Gastroesophageal sphincter (tissue), 4 donors: ENCODE measurements at places on chromosomes 7 and 10.

DNA sequence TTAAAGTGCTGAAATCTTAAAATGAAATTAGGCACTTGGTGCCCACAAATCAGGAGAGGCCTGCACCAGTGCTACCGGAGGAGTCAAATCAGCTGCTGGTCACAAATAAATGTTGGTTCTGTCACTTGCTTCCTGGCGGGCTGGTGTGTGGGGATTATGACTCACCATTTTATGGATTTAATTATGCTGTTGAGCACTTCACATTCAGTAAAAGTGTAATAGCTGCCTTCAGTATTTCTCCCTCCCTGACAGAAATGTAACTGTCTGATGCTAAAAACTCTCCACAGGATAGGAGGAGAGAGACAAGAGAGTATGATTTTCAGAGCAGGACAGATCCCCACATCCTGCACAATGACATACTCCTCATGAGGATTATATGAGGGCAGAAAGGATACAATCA, 186.0 kb downstream of the JAZF1 start:
- no peak for ATAC-seq

DNA sequence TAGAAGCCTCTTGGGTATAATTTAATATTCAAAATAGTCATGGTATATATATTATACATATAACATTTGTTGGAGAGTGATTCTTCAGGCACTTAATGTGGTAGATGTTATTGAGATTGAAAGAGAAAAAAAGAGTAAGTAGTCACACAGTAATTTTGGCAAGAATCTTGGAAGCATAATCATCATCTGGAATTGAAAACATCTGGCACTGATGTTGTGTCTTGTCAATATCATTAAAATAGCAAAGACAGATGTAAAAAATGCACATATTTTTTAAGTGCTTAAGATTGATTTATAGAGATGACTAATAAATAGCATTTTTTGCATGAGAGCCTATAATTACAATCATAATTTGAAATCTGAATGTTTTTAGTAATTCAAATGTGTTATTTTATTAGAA, 9.5 kb downstream of the SEMA3D start:
- no peak for ATAC-seq

DNA sequence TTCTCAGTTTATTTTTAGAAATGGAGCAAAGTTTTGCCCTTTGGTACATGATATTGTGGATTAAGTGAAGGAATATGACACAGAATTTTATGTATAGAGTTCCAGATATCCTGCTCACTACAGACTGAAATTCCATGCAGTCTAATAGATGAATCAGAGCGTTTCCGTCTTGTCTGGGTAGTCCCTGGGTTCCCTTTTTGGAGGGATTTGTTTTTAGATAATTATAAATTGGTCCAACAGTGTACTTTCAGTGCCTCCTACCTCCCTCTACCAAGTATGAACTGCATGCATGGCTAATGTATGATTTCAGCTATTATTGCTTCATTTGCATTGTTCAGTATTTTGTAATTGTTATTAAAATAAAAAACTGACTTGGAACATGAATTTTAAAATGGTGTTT, 74.4 kb downstream of the SEPTIN7 start:
- no peak for ATAC-seq

DNA sequence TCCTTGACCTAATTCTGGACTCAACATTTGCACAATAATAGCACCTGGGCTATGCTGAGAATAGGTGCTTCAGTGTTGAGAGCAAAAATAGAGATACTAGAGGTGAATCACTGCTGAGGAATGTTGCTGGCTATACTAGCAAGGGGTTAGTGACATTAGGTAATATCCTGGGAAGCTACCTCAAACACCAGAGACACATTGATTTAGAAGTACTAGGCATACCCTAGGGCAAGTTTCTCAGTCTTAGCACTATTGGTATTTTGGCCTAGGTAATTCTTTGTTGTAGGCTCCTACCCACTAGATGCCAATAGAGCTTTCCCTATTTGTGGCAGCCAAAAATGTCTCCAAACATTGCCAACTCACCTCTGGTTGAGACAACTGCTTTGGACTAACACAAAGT, 484.0 kb upstream of the MBL2 start:
- ATAC-seq = no peak

GRCh38 chr7:98133621-98134303, 27.1 kb downstream of the LMTK2 start:
- ATAC-seq = no peak

DNA sequence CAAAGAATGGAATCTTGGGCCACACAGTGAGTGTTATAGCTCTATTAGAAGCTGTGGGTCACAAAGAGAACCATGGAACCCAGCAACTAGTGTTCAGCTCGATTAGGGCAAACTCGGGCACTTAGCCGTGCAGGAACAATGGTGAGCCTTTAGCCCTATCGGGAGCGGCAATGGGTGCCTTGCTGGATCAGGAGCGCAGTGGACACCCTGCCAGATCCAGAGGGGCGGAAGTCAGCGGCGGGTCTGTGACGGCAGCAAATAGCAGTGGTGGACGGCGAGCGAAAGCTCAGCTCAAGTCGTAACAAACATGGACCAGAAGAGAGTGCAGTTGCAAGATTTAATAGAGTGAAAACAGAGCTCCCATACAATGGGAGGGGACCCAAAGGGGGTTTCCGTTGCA, 43.9 kb upstream of the NRG3 start:
- ATAC-seq = no peak

DNA sequence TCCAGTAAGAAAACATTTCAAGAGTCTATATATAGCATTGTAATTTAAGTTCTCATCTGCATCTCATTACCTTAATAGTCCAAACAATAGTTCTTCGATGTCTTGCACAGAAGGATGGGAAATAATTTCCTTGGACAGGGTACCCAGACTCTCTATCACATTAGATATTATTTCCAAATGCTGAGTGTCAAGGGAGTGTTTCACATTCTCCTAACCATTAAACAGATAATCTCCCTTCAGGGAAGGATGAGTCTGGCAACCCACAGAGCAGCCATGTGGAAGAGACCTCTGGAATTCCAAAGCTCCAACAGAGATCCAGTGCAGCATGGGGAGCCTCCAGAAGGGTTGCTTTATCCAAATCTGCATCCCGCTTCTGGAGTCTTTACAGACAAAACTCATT, 89.6 kb downstream of the FZD1 start:
- ATAC-seq = no peak

GRCh38 chr10:49613165-49613881, 514 bp upstream of the CHAT start:
- no peak for ATAC-seq

GRCh38 chr10:91978585-91978984, 55.0 kb downstream of the BTAF1 start:
- no peak for ATAC-seq

DNA sequence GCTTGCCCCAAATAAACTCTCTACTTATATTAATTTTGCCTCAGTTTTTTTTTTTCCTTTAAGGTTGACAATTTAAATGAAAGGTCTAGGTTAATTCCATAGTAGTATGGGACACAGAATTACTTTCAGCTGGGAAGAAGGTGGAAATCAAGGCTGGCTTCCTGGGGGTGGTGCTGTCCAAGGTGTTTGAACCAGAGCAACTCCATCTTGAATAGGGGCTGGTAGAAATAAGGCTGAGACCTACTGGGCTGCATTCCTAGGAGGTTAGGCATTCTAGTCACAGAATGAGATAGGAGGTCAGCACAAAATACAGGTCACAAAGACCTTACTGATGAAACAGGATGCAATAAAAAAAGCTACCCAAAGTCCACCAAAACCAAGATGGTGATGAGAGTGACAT, 1190.8 kb upstream of the AUTS2 start:
- no peak for ATAC-seq

- no peak for ATAC-seq
Observed at GRCh38 chr10:92200564-92200963, 90.3 kb downstream of the CPEB3 start.

GRCh38 chr7:77989981-77990566, 191.5 kb downstream of the PHTF2 start:
- ATAC-seq = no peak

DNA sequence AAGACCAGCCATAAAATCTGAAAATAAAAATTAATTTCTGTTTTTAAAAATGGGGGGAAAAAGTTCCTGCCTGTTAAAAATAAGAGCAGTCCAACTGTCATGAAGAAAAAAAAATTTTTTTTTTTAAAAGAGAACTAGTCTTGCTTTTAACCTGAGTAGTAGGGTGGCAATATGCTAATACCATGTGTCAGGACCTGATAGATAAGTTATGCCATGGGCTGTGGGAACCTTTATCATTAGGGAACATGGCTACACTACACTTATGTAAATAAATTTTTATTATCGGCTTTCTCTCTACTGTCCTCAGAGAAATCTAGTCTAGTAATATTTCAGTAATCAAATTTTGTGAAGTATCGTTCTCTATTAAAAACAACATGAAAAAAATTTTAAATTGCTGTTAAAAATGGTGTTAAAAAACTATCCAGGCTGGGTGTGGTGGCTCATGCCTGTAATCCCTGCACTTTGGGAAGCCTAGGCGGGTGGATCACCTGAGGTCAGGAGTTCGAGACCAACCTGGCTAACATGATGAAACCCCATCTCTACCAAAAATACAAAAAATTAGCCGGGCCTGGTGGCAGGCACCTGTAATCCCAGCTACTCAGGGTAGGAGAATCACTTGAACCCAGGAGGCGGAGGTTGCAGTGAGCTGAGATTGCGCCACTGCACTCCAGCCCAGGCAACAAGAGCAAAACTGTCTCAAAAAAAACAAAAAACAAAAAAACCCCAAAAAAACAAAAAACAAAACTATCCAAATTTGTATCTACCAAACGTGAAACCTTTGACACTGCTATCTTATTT, 20.7 kb downstream of the NT5C3A start:
- no peak for ATAC-seq

- no peak for ATAC-seq
Observed at GRCh38 chr10:63058236-63058635, 74.9 kb upstream of the NRBF2 start.

- ATAC-seq = no peak
Observed at GRCh38 chr7:137354961-137355360, 11.4 kb upstream of the PTN start.

- ATAC-seq = peak; percentile 48
Observed at GRCh38 chr10:29681676-29682448, 47.1 kb upstream of the SVIL start.

- peak; percentile 56 for ATAC-seq
Observed at GRCh38 chr10:91887272-91888076, 21.8 kb downstream of the FGFBP3 start.

DNA sequence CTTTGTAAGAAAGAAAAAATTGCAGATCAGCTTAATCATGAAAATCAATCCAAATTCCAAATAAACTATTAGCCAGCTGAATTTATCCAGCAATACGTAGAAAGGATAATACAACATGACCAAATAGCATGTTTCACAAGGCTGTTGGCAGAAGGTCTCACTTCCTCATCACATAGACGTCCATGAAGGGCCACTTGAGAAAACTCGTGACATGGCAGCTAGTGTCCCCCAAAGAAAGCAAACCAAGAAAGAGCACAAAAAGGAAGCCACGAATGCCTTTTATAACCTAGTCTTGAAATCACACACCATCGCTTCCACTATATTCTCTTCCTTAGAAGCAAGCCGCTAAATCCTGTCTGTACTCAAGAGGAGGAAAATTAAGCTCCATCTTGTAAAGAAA, 105.6 kb upstream of the NRBF2 start:
- no peak for ATAC-seq

- peak; percentile 39 for ATAC-seq
Observed at GRCh38 chr7:6446838-6447580, 745 bp downstream of the DAGLB start.

DNA sequence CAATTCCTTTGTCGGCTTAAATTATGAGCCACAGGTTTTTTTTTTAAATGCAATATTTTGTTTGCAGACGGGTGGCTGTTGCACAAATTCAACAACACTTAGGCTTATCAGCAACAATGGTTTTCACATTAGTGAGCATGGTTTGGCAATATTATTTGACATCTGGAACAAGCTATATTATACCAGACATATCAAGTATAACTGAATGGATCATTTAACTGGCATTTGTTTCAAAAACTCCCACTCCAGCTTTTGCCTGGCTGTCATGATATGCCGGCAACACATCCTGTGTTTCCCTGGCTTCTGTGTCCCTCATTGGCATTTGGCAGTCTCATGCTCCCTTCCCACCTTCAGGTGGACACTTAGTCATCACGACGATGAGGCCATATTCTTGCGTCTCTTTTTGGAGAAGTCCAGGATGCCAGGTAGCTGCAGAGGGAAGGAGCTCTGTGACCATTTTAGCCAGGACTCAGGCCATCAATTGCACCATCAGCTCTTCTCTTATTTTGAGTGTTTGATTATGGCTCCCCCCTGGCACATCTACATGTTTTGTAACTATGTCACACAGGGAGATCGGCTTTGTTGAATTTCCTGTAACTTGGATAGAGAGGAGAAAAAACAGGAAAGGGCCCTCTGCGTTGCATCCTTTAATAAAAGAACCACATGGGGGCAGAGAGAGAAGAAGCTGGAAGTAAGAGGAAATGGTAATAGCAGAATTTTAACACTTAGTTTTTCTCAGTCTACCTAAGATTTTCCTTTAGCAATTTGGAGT, 413.9 kb downstream of the LRMDA start:
- no peak for ATAC-seq

- no peak for ATAC-seq
Observed at GRCh38 chr7:34487391-34488115, 170.5 kb upstream of the NPSR1 start.

- ATAC-seq = no peak
Observed at GRCh38 chr7:33870120-33870519, 35.2 kb upstream of the BMPER start.

- ATAC-seq = peak; percentile 25
Observed at GRCh38 chr10:49360271-49361177, 35.4 kb downstream of the DRGX start.

GRCh38 chr7:11155883-11156282, 182.2 kb downstream of the PHF14 start:
- ATAC-seq = no peak

DNA sequence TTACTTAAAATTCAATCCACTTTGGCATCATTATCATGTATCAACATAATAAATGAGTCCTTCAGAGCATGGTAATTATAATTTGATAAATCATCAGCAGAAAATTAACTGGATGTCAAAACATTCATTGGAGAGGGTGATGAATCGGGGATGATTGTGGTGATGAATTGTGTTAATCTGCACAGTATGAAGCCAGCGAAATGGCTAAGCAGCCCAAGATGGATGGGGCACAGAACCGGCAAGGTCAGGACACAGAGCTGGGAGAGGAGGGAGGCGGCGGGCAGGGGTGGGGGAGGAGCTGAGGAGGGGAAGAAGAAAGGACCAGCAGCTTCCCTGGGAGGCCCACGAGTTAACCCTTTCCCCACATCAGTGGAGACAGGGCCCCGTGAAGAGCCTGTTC, 536.1 kb downstream of the LRMDA start:
- no peak for ATAC-seq

DNA sequence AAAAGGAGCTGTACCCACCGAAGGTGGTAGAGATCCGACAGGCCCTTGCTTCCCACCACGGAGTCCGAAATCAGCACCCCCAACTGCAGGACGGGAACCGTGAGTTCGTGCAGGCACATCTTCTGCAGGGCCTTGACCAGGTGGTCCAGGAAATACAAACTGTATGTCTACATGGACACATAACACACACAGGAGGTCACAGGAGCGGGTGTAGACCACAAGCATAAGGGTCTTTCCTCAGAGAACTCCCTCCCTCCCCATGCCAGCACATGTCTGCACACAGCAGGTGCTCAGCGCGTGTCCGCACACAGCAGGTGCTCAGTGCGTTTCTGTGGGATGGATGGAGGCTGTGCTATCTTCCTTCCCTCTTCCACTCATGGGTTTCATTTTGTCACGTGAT, 69.7 kb downstream of the CFAP46 start:
- ATAC-seq = no peak

- ATAC-seq = no peak
Observed at GRCh38 chr7:152520861-152521302, 85.1 kb upstream of the KMT2C start.

- peak; percentile 39 for ATAC-seq
Observed at GRCh38 chr10:102449321-102450123, 1.8 kb downstream of the C10orf95 start.

- no peak for ATAC-seq
Observed at GRCh38 chr7:20362574-20363253, 32.0 kb downstream of the ITGB8 start.
